Breast epithelium (tissue), 4 donors: ENCODE measurements at places on chromosomes 6 and 20. TPM values are rescaled to one million over a fixed set of nuclear protein-coding genes. Genes with fewer than 3 reads are reported as not detected.
A peak's percentile ranks its signal among the peaks of the same experiment; 100 is the strongest.

GRCh38 chr20:31920275-31920855, 31.5 kb downstream of the PDRG1 start:
- no peak overlapping the region for H3K4me3 ChIP-seq
- H3K36me3 ChIP-seq: no peaks in the 10 kb centered on the region
- H3K4me1 ChIP-seq: no peaks in the 10 kb centered on the region
- H3K27me3 ChIP-seq: no peaks in the 10 kb centered on the region
- no peak overlapping the region for H3K27ac ChIP-seq

- H3K27ac ChIP-seq: no peak overlapping the region
- DNase-seq: no peak
- H3K27me3 ChIP-seq: no peaks in the 10 kb centered on the region
- H3K4me1 ChIP-seq: no peaks in the 10 kb centered on the region
Observed at GRCh38 chr6:161346717-161347116, 72.9 kb upstream of the AGPAT4 start.

GRCh38 chr6:141394125-141394536, 738.6 kb upstream of the GJE1 start:
- H3K4me3 ChIP-seq: no peak overlapping the region
- H3K36me3 ChIP-seq: no peaks in the 10 kb centered on the region
- no peaks in the 10 kb centered on the region for H3K4me1 ChIP-seq
- no peaks in the 10 kb centered on the region for H3K27me3 ChIP-seq

- no peaks in the 10 kb centered on the region for H3K36me3 ChIP-seq
- no peak for DNase-seq
- H3K4me3 ChIP-seq: peak within 1 kb of the TSS; percentile 42
- peaks cover 5% of the 10 kb centered on the region for H3K4me1 ChIP-seq
- H3K27me3 ChIP-seq: no peaks in the 10 kb centered on the region
Observed at GRCh38 chr6:36838896-36839748, at the start of gene CPNE5. Gene CPNE5 (minus strand): TSS chr6:36839444. CDS start chr6:36839377, 67 bp downstream.

GRCh38 chr20:20373091-20373571, 5.2 kb downstream of the INSM1 start:
- DNase-seq: no peak
- H3K27me3 ChIP-seq: peaks cover 48% of the 10 kb centered on the region
- H3K36me3 ChIP-seq: no peaks in the 10 kb centered on the region
- H3K4me1 ChIP-seq: no peaks in the 10 kb centered on the region

- peak; percentile 72 for DNase-seq
- no peaks in the 10 kb centered on the region for H3K27me3 ChIP-seq
- no peaks in the 10 kb centered on the region for H3K36me3 ChIP-seq
- peaks cover 4% of the 10 kb centered on the region for H3K4me1 ChIP-seq
Observed at GRCh38 chr20:36847009-36847709, 28.8 kb upstream of the TLDC2 start.

The ATRN gene
- total RNA-seq: 26.5 TPM

The SNAI1 gene
- total RNA-seq: 0.80 TPM

The VPS16 gene
- total RNA-seq: 33.8 TPM

The TTLL9 gene
- total RNA-seq: 0.98 TPM

The PNLDC1 gene
- not detected for total RNA-seq

The PAK5 gene
- 0.66 TPM for total RNA-seq
